ENCODE measurements at places on chromosomes 7 and 10.

DNA sequence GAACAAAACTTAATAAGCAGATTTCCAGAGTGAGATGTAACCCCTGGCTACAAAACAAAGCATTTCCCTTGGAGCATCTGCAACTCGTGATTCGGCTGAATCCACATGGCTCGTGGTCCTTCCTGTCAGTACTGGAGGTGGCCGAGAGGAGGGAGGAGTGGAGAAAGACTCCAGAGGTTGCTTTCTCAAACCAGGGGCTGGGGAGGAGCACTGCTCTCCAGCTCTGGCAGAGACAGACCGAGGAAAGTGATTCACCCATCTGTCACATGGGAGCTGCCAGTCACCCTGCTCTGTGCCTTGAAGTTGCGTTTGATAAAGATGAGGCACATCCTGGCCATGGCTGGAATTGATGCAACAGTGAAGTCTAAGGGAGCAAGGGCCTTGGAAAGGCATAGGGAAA is 72.7 kb downstream of the COL13A1 start:
- DNase-seq, result peak; percentile 81

GRCh38 chr7:159370-160270 is 32.8 kb upstream of the FAM20C start:
- no peak for DNase-seq

- no peak for DNase-seq
Measured at GRCh38 chr10:58518775-58519174, 6.1 kb downstream of the BICC1 start.

- no peak for DNase-seq
Measured at GRCh38 chr10:128062331-128062880, 63.8 kb downstream of the MKI67 start.

- no peak for DNase-seq
Measured at GRCh38 chr7:28761505-28761904, 196.6 kb downstream of the TRIL start.

DNA sequence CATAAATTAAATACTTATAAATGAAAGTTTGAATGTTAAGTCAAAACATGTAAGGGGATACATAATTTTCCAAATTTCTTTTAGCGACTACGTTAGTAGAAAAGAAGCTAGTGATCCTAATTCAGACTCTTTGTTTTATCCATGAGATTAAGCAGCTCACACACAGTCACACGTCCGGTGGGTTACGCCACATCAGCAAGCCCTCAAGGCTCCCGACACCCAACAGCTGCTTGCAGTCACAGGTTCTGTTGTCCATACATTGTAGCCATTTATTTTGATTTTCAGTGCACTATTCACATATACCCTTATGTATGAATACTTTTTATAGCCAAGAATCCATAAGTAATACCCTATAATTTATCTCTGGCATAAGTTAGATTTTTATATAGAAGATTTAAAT is 39.5 kb downstream of the XRCC2 start:
- peak; percentile 74 for DNase-seq

DNA sequence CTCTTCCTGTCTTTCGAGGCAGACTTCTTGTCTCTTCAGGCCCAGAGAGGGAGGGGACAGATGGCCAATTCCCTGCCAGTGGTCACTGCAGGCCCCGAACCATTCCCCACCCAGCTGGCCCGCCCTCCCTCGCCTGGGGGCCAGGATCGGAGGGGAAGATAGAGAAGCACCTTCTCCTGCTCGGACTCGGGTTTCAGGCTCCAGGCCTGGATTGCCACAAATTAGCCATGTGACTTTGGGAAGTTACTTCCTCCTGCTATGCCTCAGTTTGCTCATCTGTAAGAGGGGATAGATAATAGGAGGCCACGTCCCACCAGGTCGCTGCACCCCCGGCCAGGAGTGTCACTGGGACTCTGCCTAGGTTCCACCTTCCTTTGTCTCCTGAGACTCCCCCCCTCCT is 24.8 kb upstream of the PPP2R2D start:
- no peak for DNase-seq

- peak; percentile 49 for DNase-seq
Measured at GRCh38 chr10:60497364-60497763, 107.7 kb upstream of the ANK3 start.

DNA sequence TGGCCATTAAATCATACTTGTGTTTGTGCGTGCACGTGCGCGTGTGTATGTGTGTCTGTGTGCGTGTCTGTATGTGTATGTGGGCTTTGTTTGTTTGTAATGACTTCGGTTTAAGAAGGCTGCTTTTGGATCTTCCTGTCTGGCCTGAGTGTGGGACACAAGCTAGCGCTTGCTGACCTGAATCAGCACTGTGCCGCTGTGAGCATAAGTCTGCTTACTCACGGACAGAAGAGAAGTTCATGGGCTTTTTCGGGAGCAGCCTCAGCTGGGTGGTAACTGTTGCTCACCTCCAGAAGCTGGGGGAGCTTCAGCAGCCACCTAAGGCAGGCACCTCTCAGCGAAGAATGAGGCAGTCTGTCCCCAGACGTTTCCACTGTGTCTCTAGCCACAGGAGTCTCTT is 56.1 kb upstream of the TRUB1 start:
- no peak for DNase-seq

GRCh38 chr10:48740015-48740707 is 55.5 kb downstream of the WDFY4 start:
- DNase-seq, result no peak

DNA sequence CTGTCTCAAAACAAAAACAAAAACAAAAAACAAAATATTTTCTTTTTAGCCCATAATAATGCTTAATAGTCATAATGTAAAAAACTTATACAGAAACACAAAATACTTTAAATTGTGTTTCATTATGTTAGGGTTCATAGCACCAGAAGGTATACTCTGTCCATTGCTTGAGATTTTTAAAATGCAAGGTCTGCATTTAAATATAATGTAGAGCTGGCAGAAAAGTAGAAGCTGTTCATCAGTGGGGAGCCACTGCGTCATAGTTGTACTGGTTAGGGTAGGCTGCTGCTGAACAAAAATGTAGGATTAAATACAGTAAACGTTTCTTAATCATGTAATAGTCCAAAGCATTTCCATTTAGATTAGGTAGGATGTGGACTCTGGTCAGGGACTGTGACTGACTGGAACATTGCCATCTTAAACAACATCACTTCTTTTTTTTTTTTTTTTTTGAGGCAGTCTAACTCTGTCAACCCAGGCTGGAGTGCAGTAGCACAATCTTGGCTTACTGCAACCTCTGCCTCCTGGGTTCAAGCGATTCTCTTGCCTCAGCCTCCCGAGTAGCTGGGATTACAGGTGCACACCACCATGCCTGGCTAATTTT is 85.2 kb downstream of the ANKIB1 start:
- no peak for DNase-seq

DNA sequence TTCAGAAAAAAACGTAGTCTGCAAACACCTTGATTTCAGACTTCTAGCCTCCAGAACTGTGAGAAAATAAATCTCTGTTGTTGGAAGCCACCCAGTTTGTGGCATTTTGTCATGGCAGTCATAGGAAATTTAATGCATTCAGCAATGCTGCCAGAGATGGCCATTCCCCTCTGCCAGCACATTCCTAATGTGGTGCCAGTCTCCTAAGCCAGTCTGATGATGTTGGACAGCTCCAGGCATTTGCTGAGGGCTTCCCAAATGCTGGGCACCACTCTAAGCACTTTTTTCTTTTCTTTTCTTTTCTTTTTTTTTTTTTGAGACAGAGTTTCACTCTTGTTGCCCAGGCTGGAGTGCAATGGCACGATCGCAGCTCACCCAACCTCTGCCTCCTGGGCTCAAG is 666.7 kb upstream of the C7orf33 start:
- DNase-seq, result no peak

GRCh38 chr10:45227042-45227441 is 88.4 kb downstream of the OR13A1 start:
- no peak for DNase-seq

GRCh38 chr7:151756076-151756731 is 120.7 kb downstream of the PRKAG2 start:
- no peak for DNase-seq

GRCh38 chr10:99370993-99371392 is 41.8 kb downstream of the CNNM1 start:
- no peak for DNase-seq

Measured in foreskin melanocyte (primary cell).